Stimulated activated CD8-positive, alpha-beta memory T cell treated with anti-CD3 and anti-CD28 coated beads, Interleukin-2, amount 100 ng/mL, for 48 hours (primary cell): ENCODE measurements at places on chromosomes 7 and 10.

DNA sequence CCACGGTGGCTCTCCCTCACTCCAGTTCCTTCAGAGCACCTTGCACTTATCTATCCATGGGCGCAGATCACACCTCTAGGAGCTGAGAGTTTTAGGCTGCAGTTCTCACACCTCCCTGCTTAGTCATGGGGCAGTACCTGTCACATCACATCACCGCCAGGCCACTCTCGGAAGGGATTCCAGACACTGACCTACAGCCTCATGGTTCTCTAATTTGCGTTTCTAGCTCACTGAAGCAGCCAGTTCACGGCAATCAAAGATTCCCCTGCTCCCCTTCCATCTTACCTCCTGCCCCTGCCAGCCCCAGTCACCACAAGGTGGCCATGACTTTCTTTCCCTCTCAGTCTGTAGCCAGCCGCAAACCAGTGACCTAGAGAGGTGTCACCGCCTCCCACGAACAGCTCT, 34.2 kb downstream of the ADRB1 start:
- no peak for DNase-seq

DNA sequence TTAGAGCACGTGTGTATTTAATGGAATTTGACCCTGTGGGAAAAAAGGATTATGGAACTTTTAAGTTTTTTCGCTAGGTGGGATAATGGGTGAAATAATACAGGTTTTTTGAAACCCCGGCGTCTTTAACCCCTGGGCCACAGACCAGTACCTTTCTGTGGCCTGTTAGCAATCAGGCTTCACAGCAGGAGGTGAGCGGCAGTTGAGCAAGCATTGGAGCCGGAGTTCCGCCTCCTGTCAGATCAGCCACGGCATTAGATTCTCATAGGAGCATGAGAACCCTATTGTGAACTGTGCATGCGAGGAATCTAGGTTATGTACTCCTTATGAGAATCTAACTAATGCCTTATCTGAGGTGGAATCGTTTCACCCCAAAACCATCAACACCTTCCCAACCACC, 28.6 kb downstream of the WAC start:
- no peak for DNase-seq

- no peak for DNase-seq
Measured at GRCh38 chr7:133391206-133391605, 138.3 kb downstream of the EXOC4 start.

- DNase-seq = no peak
Measured at GRCh38 chr7:155401231-155401630, 56.7 kb upstream of the EN2 start.

- DNase-seq = no peak
Measured at GRCh38 chr7:70793821-70794220, 338.1 kb upstream of the GALNT17 start.
